Right lobe of liver (tissue), 6 donors: ENCODE measurements at places on chromosomes 4 and X. TPM values are rescaled to one million over a fixed set of nuclear protein-coding genes. Genes with fewer than 3 reads are reported as not detected.

DMRTC1 gene
- not detected for total RNA-seq

PWWP3B gene
- 2.2 TPM for total RNA-seq

EFHC2 gene
- total RNA-seq, result not detected

KLF3 gene
- total RNA-seq, result 24.4 TPM

ADAD1 gene
- total RNA-seq, result not detected

SPACA5 gene
- not detected for total RNA-seq

SPANXA2 gene
- total RNA-seq, result not detected

CENPVL1 gene
- total RNA-seq, result not detected

CSAG2 gene
- total RNA-seq, result not detected

CDKL2 gene
- total RNA-seq, result not detected

EGFL6 gene
- not detected for total RNA-seq

PRSS12 gene
- total RNA-seq, result 0.98 TPM

SYP gene
- 0.39 TPM for total RNA-seq

OPN1LW gene
- not detected for total RNA-seq

GAGE12F gene
- total RNA-seq, result not detected

GLRA3 gene
- total RNA-seq, result not detected

SPANXC gene
- not detected for total RNA-seq

HTR2C gene
- total RNA-seq, result not detected

NHSL2 gene
- 0.90 TPM for total RNA-seq

MAOB gene
- 70.1 TPM for total RNA-seq

SSX1 gene
- not detected for total RNA-seq

MBNL3 gene
- 100.0 TPM for total RNA-seq

CXCL8 gene
- total RNA-seq, result 23.4 TPM

DCLK2 gene
- total RNA-seq, result 0.35 TPM

GAB1 gene
- 8.2 TPM for total RNA-seq

GPR173 gene
- not detected for total RNA-seq

CCDC158 gene
- total RNA-seq, result 0.51 TPM

MTCP1 gene
- total RNA-seq, result 17.0 TPM

RAB9B gene
- total RNA-seq, result 0.12 TPM

NUDT6 gene
- 20.5 TPM for total RNA-seq

RRH gene
- total RNA-seq, result not detected

ERVMER34-1 gene
- 0.12 TPM for total RNA-seq

STS gene
- total RNA-seq, result 11.5 TPM

KDM6A gene
- 20.4 TPM for total RNA-seq

MAGEA3 gene
- not detected for total RNA-seq
